HepG2 (cell line): ENCODE measurements at places on chromosomes 3 and 15.
A peak's percentile ranks its signal among the peaks of the same experiment; 100 is the strongest.

GRCh38 chr3:135992072-135992471 lies 26.5 kb downstream of the PPP2R3A start:
- no peak for DNase-seq

DNA sequence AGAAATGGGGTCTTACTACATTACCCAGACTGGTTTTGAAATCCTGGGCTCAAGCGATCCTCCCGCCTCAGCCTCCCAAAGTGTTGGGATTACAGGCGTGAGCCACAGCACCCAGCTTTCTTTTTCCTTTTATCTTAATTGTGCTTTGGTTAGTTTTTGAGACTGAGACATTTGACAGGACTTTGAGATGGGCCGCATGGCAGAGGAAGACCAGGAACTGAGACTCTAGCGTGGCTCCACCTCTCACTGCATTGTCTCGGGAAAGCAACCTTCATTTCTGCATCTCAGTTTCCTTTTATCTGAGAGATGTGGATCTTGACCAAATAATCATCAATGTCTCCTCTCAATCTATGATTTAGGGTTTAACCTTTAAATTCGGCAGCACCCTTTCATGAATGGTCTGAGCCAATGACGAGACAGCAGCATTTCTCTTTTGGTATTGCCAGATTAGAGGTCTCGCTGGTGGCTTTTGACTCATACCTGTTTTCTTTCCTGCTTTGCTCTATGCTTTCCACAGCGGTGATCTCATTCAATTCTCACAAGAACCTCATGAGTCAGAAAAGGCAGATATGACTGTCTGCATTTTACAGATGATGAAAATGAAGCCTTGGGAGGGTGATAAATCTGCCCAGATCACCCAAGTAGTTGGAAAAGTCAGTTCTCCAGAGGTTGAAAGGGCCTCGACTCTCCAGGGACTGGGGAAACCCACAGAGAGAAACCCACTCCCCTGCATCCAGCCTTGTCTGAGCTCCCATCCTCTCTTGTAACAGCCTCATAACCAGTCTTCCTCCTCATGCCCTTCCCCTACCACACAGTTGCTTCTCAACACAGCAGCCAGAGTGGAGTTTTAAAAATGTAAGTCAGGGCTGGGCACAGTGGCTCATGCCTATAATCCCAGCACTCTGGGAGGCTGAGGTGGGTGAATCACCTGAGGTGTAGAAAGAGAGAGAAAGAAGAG lies 84.8 kb upstream of the FOXB1 start:
- no peak for DNase-seq

GRCh38 chr3:187016639-187017345 lies 86.5 kb downstream of the ST6GAL1 start:
- DNase-seq = peak; percentile 53

DNA sequence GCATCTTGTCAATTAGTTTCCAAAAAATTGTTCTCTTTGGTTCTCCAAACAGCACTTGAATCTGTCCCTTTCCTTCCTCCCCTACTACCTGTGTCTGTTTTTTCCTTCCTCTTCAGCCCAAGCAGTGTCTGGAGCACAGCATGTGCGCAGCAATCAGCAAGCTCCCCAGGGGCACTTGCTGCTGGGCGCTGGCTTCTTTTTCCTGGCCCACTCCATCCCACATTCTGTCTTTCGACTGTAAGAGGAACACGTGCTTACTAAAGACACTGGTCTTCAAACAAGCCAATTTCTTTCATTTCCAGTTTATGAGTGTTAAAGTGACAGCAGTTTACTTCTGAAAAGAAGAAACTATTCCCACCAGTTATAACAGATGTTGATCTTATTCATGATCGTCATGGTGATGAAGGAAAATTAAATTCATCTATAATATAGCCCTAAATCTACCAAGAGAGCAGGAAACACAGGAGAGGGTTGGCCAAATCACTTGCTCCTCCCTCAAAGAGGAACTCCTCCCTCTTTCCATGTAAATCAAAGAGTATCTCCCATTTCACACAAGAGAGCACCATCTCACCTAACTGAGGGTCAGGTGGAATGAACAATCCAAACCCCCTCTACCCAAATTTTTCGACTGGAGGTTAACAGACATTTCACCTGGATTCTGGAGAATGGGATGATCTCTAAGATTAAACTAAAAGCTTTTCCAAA lies 115.4 kb downstream of the IGF2BP2 start:
- DNase-seq = no peak

- no peak for DNase-seq
Observed at GRCh38 chr3:149115114-149115513, 14.3 kb upstream of the HPS3 start.
